ENCODE measurements at places on chromosomes 2 and 18.

DNA sequence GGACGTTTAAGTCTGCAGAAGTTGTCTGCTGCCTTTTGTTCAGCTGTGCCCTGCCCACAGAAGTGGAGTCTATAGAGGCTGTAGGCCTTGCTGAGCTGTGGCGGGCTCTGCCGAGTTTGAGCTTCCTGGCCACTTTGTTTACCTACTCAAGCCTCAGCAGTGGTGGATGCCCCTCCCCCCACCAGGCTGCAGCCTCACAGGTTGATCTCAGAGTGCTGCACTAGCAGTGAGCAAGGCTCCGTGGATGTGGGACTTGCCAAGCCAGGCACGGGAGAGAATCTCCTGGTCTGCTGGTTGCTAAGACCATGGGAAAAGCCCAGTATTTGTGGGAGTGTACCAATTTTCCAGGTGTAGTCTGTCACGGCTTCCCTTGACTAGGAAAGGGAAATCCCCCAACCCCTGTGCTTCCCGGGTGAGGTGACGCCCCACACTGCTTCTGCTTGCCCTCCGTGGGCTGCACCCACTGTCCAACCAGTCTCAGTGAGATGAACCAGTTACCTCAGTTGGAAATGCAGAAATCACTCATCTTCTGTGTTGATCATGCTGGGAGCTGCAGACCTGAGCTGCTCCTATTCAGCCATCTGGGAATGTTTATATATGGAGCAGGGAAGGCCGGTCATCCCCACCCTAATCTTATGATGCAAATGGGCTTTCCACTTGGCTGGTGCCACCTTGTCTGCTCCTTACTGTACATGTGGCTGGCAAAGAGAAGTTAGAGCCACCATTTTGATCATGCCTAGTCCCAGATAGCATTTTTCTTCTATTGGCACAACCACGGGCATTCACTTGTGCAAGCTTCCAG, 156.9 kb upstream of the ITGA6 start:
- no peak for DNase-seq

DNA sequence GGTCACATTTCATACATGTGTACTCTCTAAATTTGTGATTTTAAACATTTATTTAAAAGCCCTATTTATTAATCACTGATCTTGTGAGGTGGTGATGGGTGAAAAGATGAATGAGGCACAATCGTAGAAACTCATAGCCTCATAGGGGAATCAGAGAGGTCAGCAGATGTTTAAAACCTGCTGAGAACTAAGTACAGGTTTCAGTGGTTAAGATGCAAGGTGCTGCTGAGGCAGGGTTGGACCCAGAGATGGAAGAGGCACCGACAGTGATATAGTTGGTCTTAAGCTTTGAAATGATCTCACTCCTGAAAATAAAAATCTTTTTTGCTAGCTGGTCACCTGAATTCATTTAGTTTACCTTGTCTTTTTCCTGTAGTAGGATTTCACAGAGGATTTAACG, 49.6 kb downstream of the LINC00305 start:
- no peak for DNase-seq

DNA sequence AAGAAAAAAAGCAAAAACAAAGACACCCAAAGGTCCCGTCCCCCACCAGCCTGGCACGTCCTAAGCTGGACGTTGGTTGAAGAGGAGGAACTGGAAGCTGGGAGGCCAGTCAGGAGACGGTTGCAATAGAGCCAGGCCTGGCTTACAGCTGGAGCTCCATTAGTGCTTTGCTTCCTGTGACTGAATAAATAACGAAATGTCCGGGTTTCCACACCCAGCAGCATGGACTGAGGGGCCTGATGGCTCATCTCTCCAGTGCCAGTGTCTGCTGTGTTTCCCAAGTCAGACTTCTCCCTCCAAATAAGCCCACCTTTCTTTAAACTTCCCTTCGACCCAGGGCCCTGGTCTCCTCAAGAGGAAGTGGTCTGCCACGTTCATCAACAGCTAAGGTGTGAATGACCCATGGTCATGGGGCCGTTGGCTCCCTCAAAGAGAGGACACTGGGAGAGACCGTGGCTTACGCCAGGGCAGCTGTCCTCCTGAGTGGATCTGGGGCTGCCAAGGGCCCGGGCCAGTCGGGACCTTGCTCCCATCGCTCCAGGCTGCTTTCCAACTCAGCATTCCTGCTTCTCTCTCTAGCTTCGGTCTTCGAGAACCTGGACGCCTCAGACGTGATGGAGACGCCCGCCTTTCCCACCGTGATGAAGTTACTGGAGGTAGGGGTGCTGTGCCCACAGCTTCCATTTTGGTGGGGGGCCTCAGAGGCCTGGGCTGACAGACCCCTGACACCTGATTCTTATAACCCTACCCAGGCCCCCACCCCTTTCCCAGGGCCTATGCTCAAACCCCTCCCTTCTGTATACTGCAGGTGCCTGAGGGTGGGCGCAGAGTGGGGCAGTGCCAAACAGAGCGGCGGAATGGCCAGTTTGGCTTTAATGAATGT, 44.9 kb downstream of the MYO7B start:
- DNase-seq: no peak

- no peak for DNase-seq
These were observed 9.4 kb downstream of the FOSL2 start for GRCh38 chr2:28401948-28402550.

- DNase-seq: no peak
These were observed 75.8 kb downstream of the KIDINS220 start for GRCh38 chr2:8761529-8762164.

- DNase-seq: no peak
These were observed 596.4 kb downstream of the FBXO15 start for GRCh38 chr18:73551211-73551610.

DNA sequence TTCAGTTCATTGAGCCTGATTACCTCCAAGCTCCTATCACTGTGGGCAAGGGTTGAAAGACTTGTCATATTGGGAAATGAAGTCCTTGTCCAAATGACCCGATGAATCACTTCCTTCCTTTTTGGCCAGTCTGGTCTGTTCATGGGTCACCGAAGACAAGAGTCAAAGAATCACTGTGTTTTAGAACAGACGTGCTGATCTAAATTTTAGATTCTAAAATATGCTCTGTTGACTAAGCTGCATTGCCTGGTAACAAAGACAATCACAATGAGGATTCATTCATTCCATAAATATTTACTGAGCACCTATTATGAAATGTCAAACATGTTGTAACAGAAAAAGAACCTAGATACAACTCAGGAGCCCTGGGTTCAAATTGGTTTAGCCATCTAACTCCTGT, 99.4 kb upstream of the RND3 start:
- DNase-seq: no peak

- no peak for DNase-seq
These were observed 14.3 kb upstream of the RIOK3 start for GRCh38 chr18:23438608-23439366.

GRCh38 chr18:30440351-30440750, 602.2 kb downstream of the DSC3 start:
- DNase-seq: no peak

GRCh38 chr2:217611056-217611455, 391.7 kb downstream of the TNS1 start:
- DNase-seq: no peak

- no peak for DNase-seq
These were observed 56.1 kb downstream of the DYNAP start for GRCh38 chr18:54647176-54647575.

GRCh38 chr2:30769481-30769780, 37.8 kb downstream of the CAPN13 start:
- no peak for DNase-seq

GRCh38 chr2:228860601-228861285, 410.3 kb downstream of the PID1 start:
- DNase-seq: no peak

GRCh38 chr2:134002391-134002790, 251.5 kb upstream of the MGAT5 start:
- DNase-seq: no peak

DNA sequence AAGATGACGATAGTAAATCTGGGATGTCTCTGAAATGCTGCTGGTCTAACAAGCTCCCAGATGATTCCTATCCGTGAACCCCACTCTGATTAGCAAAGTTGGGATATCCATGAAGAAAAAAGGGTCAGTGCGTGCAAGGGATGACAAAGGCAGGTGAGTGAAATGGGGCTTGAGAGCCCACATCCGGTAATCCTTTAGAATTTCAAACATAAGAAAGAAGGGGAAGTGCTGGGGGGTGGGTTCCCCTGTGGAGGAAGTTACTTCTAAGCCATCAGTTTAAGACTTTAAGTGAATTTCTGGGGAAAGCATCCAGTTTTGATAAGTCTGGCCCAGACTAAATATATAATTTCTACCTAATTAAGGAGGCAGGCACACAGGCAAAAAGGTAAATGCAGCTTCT, 209.5 kb downstream of the DPP10 start:
- DNase-seq: no peak

DNA sequence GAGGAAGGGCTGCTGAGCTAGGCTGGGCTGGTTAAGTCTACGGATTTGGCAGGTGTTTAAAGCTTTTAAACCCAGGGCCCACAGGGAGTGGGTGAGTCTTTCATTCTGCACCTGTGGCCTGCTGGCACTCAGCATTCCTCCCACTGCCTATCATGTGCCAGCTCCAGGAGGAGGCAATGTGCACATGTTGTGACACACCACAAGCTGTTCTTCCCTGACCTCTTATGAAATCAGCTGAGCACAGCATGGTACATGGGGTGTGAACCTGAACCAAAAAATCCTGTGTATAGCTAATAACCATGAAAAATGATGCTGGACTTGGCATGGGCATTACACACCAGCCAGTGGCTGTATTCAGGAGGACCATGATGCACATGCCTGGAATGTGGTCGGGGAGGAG, 297.9 kb upstream of the MMADHC start:
- DNase-seq: no peak

DNA sequence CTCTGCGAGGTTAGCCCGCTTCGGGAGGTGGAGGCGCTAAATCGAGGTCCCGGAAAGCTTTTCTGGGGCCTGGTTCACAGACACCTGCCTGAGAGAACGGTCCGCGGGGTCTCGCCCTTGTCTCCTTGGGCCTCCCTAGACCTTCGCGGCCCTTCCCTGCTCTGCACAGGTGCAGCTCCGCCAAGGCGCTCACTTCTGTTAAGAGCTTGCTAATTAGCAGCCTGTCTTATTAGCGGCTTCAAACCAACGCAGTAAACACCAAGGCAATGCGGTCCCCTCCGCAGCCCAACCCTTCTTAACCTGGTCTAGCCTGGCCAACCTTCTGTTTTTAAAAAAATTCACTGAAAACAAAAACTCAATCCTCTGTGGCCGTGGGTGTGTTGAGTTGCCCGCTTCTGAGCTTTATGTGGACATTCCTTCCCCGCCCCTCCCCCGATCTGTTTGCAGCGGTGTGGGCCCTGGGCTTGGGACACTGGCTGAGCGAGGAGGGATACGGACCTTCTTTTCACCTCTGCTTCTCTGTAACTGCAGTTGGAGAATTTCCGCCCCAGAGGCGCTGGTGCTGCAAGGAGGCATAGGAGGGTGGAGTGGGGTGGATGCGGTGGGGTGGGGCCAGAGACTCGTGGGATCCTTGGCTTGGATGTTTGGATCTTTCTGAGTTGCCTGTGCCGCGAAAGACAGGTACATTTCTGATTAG, 3.4 kb upstream of the HOXD4 start:
- DNase-seq: no peak

DNA sequence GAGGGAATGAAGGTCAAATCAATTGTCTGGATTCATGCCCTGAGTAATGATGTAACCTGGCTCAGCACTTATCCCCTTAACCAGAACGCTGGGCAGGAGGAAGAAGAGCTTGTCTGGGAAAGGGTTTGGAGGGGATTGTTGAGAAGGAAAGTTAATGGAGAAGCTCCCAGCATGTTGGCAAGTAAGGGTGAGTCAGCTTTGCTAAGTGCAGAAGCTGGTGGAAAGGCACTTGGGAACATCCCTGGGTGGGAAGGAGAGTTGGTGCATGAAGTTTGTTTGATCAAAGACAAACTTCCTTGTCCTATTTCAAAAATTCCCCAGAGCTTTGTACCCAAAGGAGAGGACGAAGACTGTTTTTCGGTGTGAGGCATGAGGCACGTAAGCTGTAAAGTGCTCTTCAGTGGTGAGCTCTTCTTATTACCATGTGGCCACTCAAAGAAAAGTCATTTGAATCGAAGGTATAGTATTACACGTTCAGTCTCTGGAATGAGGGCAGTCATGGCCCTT, 17.6 kb upstream of the DAW1 start:
- DNase-seq: no peak

GRCh38 chr18:26456070-26456491, 92.3 kb downstream of the KCTD1 start:
- DNase-seq: no peak

DNA sequence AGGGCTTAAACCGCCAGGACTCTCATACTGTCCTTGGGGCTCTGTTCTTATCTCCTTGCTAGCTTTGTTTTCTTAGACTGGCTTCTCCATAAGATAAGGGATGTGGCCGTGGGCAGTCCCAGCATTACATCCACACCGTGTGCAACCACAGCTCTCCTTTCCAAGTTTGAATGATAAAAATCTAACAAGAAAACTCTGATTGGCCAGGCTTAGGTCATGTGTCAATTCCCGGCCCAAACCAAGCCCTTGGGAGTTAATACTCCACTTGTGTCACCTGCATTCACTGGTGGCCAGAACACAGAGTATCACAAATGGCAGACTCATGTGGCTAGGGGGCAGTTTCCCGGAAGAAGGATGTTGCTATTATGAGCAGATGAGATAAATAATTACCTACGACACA, 43.2 kb upstream of the KDM3A start:
- no peak for DNase-seq

Measured in effector CD4-positive, alpha-beta T cell (primary cell).